ENCODE measurements at places on chromosomes 7 and 10. TPM values are rescaled to one million over a fixed set of nuclear protein-coding genes. Genes with fewer than 3 reads are reported as not detected.

TBX20 gene
- total RNA-seq: not detected

ZPBP gene
- total RNA-seq: not detected

ASB10 gene
- total RNA-seq: 3.1 TPM

ST8SIA6 gene
- 1.5 TPM for total RNA-seq

GIMAP1 gene
- 3.1 TPM for total RNA-seq

GJD4 gene
- total RNA-seq: 2.0 TPM

ZNF722 gene
- not detected for total RNA-seq

DKK1 gene
- 0.84 TPM for total RNA-seq

LLCFC1 gene
- total RNA-seq: not detected

SPACDR gene
- total RNA-seq: 1.2 TPM

HECW1 gene
- 0.13 TPM for total RNA-seq

TSPAN33 gene
- 23.9 TPM for total RNA-seq

HOXA11 gene
- 4.7 TPM for total RNA-seq

GPER1 gene
- 9.6 TPM for total RNA-seq

TAS2R5 gene
- total RNA-seq: 1.1 TPM

PDLIM1 gene
- total RNA-seq: 6.1 TPM

PDCD4 gene
- total RNA-seq: 55.1 TPM

H2BK1 gene
- not detected for total RNA-seq

COA1 gene
- total RNA-seq: 37.3 TPM

ANKRD2 gene
- total RNA-seq: 27.6 TPM
